T-cell (primary cell): ENCODE measurements at places on chromosomes 7 and 10.

DNA sequence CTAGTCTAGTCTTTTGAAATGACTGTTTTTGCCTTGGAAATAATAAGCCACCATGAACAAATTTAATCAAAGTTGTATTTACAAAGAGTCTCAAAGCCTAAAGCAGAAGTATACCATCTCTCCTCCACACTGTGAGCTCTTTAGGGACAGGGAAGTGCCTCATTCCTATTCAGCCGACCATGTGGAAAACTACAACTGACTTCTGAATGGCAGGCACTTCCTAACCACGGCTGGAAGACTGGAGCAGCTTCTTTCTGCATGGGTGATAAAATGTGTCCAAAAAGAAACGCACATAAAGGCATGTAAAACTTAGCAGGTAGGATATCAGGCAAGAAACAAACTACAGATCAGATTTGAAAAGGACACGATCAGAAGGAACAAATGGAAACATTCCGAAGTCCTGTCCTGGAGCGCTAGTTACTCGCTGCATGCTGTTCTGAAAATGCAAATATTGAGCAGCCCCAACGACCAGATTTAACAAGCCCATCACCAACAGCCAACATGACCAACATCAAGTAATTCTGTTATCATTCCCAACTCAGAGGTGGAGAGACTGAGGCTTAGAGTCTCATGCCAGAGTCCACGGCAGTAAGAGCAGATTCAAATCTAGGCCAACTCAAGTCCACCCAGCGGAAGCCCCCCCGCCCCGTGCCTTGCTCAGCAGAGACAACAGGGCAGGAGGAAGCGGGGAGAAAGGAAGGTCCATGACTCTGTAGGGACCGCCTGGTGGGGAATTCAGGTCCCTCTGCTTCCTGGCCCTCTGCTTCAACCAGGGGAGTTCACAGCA, 26.5 kb downstream of the CTBP2 start:
- no peaks in the 10 kb centered on the region for H3K4me1 ChIP-seq
- DNase-seq: no peak
- no peak overlapping the region for H3K27ac ChIP-seq
- peaks cover 34% of the 10 kb centered on the region for H3K27me3 ChIP-seq

DNA sequence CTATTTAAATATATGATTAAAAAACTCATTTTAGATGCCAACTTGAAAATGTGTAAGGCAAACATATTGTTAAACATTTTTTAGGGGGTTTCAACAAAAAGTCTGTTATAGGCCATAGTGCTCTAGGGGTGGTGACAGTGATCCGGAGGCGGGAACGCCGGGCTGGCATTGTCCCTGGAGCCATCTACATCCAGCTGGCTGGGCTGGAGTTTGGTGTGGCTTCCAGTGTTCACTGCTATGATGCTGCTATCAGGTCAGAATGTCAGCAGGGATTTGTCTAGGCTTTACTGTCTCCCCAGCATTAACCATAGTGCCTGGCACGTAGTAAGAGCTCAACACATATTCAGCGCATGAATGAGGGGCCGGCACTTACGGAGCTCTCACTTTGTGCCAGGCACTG, 1.9 kb upstream of the SLC18A2 start:
- H3K27me3 ChIP-seq: no peaks in the 10 kb centered on the region
- peaks cover 6% of the 10 kb centered on the region for H3K4me1 ChIP-seq
- H3K27ac ChIP-seq: no peak overlapping the region
- no peak for DNase-seq
- H3K4me3 ChIP-seq: no peak overlapping the region

- H3K27me3 ChIP-seq: no peaks in the 10 kb centered on the region
- no peak overlapping the region for H3K4me3 ChIP-seq
- DNase-seq: no peak
Observed at GRCh38 chr10:124129471-124129870, 36.1 kb upstream of the CHST15 start.

DNA sequence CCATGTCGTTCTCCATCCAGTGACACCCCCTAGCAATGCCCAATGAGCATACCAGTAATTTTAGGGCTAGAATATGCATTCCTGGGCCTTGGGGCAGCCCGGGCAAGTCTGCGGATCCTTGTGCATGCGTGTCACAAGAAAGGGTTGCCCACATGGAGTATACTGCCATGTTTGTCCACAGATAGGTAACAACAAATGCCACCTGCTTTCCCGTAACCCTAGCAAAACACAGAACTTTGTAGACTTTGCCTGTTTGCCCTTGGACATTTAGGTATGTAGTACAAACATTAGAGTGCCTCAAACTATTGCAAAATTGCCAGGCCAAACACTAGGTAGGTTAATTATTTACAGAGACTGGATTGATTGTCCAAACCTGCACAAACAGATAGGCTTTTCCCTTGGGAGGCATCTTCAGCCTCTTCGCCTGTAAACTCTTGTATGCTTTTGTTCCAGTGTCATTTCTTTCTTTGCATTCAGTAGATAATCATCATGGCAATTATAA, 117.0 kb downstream of the ADCY1 start:
- H3K4me1 ChIP-seq: no peaks in the 10 kb centered on the region
- H3K27me3 ChIP-seq: no peaks in the 10 kb centered on the region
- DNase-seq: no peak
- no peak overlapping the region for H3K4me3 ChIP-seq
- no peak overlapping the region for H3K27ac ChIP-seq

DNA sequence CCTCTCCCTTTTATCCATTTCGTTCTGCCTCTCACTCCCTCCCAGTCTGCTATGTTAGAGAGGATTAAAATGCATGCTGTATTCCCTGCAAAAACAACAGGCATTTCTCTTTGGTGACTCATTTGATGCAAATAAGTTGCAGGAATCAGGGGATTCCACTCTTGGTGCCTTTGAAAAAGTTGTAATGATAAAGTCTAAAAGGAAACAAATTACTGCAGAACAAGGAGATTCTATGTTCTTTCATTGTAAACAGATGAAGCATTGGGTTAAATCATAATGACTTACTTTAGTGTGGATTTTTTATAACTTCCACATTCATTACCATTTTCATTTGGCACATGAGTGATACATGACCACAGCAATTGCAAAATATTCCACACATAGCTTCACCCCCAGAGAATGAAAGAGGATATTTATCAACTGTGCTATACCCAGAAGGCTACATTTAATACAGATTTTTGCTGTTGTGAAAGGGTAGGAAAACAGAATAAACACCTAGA, 33.4 kb upstream of the ABLIM1 start:
- no peaks in the 10 kb centered on the region for H3K36me3 ChIP-seq
- no peak for DNase-seq
- peaks cover 9% of the 10 kb centered on the region for H3K4me1 ChIP-seq
- H3K27ac ChIP-seq: no peak overlapping the region
- H3K27me3 ChIP-seq: no peaks in the 10 kb centered on the region
- no peak overlapping the region for H3K4me3 ChIP-seq

GRCh38 chr7:151744656-151745638, 132.0 kb downstream of the PRKAG2 start:
- H3K4me3 ChIP-seq: no peak overlapping the region
- no peak overlapping the region for H3K27ac ChIP-seq
- no peak for DNase-seq
- no peaks in the 10 kb centered on the region for H3K27me3 ChIP-seq
- peaks cover 5% of the 10 kb centered on the region for H3K36me3 ChIP-seq
- H3K4me1 ChIP-seq: peaks cover 27% of the 10 kb centered on the region

GRCh38 chr7:22849172-22849571, 26.5 kb upstream of the TOMM7 start:
- H3K27me3 ChIP-seq: peaks cover 6% of the 10 kb centered on the region
- H3K36me3 ChIP-seq: no peaks in the 10 kb centered on the region
- no peak overlapping the region for H3K4me3 ChIP-seq

GRCh38 chr10:28704464-28705161, 27.3 kb downstream of the BAMBI start:
- H3K4me3 ChIP-seq: no peak overlapping the region
- peaks cover 17% of the 10 kb centered on the region for H3K27me3 ChIP-seq
- no peak for DNase-seq
- no peak overlapping the region for H3K27ac ChIP-seq

GRCh38 chr7:141612861-141613260, 61.7 kb downstream of the AGK start:
- H3K27ac ChIP-seq: no peak overlapping the region
- no peak for DNase-seq
- H3K27me3 ChIP-seq: no peaks in the 10 kb centered on the region
- H3K36me3 ChIP-seq: peaks cover 4% of the 10 kb centered on the region
- no peak overlapping the region for H3K4me3 ChIP-seq

- H3K4me3 ChIP-seq: no peak overlapping the region
- no peaks in the 10 kb centered on the region for H3K4me1 ChIP-seq
- no peak overlapping the region for H3K27ac ChIP-seq
- DNase-seq: no peak
- no peaks in the 10 kb centered on the region for H3K36me3 ChIP-seq
- no peaks in the 10 kb centered on the region for H3K27me3 ChIP-seq
Observed at GRCh38 chr10:93138113-93138870, 64.6 kb downstream of the CYP26A1 start.

GRCh38 chr10:123357421-123357930, 203.3 kb downstream of the BUB3 start:
- H3K27me3 ChIP-seq: peaks cover 8% of the 10 kb centered on the region
- no peaks in the 10 kb centered on the region for H3K36me3 ChIP-seq
- no peak overlapping the region for H3K4me3 ChIP-seq
- no peak for DNase-seq

DNA sequence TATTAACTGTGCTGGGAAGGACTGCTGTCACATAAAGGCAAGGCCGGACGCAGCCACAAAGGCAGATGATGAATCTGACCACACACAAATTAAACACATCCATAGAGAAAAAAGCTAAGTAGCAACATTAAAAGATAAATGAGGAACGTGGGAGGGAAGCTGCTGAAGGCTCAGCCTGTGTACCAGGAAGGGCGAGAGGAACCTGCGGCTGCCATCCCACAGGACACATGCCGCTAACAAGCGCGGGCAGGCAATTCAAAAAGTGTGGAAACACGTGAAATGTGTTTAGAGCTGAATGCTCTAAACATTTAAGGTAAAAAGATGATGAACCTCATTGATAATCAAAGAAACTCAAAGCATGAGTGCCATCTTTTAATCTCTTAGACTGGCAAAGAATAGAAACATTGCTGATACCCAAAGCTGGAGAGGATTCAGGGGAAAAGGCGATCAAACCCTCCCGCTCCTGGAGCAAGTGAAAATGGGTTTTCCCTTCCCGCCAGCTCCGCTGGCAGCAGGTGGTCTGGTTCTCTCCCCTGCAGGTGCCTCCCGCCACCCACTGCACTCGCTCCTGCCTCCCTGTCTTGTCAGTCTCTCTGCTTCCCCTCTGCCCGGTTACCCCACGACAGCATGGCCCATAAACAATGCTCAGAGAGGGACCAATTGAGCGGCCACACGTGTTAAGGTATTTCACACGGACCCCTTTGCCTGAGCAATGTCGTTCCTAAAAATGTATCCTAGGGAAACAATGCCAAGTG, 4.2 kb downstream of the STK32C start:
- H3K4me3 ChIP-seq: no peak overlapping the region
- no peak overlapping the region for H3K27ac ChIP-seq
- DNase-seq: no peak
- no peaks in the 10 kb centered on the region for H3K36me3 ChIP-seq

DNA sequence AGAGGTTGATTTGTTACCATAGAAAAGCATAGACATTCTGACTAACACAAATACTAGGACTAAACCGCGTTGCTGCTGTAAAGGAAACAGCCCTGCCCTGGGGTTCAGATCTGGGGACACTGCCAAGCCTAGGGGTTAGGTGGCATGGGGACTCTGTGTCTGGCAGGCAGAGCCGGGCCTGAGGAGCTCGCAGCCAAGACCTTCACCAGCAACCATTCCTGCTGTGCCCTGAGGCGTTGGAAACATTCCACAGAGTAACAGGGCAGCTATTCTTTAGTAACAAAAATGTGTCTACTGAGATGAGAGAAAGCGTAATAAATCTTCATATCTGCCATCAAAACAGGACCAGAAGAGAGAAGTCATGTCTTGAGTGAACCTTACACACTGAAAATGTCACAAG, 280.5 kb downstream of the POM121L12 start:
- no peak for DNase-seq
- H3K27ac ChIP-seq: no peak overlapping the region
- H3K27me3 ChIP-seq: no peaks in the 10 kb centered on the region
- no peaks in the 10 kb centered on the region for H3K4me1 ChIP-seq
- no peak overlapping the region for H3K4me3 ChIP-seq
- H3K36me3 ChIP-seq: no peaks in the 10 kb centered on the region

DNA sequence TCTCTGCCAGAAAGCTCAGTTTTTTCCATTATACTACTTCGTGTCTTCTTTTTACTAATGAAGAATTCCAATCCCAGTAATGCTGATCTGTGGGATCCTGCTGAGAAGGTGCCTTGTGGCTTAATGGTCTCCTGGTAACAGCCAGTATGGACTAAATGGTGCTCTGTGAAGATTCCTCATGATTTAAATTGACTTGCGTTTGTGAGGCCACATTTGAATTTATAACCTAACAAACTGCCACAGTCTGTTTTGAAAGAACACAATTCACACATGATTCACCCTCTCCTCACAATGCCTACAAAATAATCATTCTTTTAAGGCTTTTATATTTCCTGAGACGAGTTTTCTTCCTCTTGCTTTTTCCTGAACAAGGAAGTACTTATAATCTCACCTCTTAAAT, 140.0 kb downstream of the MBL2 start:
- H3K4me1 ChIP-seq: no peaks in the 10 kb centered on the region
- H3K27me3 ChIP-seq: no peaks in the 10 kb centered on the region
- no peak for DNase-seq

- DNase-seq: no peak
- no peak overlapping the region for H3K4me3 ChIP-seq
- H3K36me3 ChIP-seq: no peaks in the 10 kb centered on the region
- no peaks in the 10 kb centered on the region for H3K4me1 ChIP-seq
Observed at GRCh38 chr10:116170815-116171250, 102.2 kb downstream of the GFRA1 start.

DNA sequence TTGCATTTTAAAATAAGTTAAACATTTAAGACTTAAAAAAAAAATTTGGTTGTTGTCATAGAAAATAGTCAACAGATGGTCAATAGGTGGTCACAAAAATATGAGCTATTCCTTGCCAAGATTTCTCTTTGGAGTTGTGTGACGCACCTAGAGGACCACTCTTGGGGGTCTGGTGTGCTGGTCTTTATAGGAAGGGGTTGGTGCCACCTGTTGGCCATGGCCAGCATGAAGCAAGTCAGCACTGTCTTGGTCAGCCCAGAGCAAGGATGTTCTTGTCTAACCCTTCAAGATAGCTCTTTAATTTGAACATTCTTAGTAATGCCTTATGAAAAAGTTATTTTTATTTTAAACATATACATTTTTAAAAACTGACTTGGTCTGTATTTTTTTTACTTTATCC, 267.9 kb upstream of the CNTNAP2 start:
- H3K27ac ChIP-seq: no peak overlapping the region
- no peaks in the 10 kb centered on the region for H3K36me3 ChIP-seq
- H3K27me3 ChIP-seq: no peaks in the 10 kb centered on the region
- DNase-seq: no peak
- H3K4me1 ChIP-seq: no peaks in the 10 kb centered on the region

- no peaks in the 10 kb centered on the region for H3K27me3 ChIP-seq
- H3K4me3 ChIP-seq: no peak overlapping the region
- no peak overlapping the region for H3K27ac ChIP-seq
- no peak for DNase-seq
Observed at GRCh38 chr7:69757981-69758430, 159.7 kb downstream of the AUTS2 start.

- no peaks in the 10 kb centered on the region for H3K4me1 ChIP-seq
- no peak for DNase-seq
- no peak overlapping the region for H3K27ac ChIP-seq
- no peak overlapping the region for H3K4me3 ChIP-seq
- H3K36me3 ChIP-seq: peaks cover 16% of the 10 kb centered on the region
- no peaks in the 10 kb centered on the region for H3K27me3 ChIP-seq
Observed at GRCh38 chr10:101934686-101935305, 91.2 kb upstream of the KCNIP2 start.
